ENCODE measurements at places on chromosomes 1 and 21. TPM values are rescaled to one million over a fixed set of nuclear protein-coding genes. Genes with fewer than 3 reads are reported as not detected.

Gene LGR6
- total RNA-seq, result 0.91 TPM

Gene TNNT2
- total RNA-seq, result not detected

Gene MTARC2
- total RNA-seq, result 4.1 TPM

Gene SMCP
- total RNA-seq, result not detected

Gene CFAP141
- not detected for total RNA-seq

Gene MARK1
- 14.6 TPM for total RNA-seq

Gene ETNK2
- total RNA-seq, result 12.1 TPM

Gene ZNF436
- total RNA-seq, result 9.2 TPM

Gene PLPP3
- 21.2 TPM for total RNA-seq

Gene SH3BGR
- total RNA-seq, result 2.3 TPM

Gene MLLT11
- total RNA-seq, result 63.9 TPM

Gene NUCKS1
- total RNA-seq, result 440 TPM

Gene CHI3L2
- total RNA-seq, result not detected

Gene CNIH3
- total RNA-seq, result 3.8 TPM

Gene TMEM51
- total RNA-seq, result 6.7 TPM

Gene SLC26A9
- total RNA-seq, result 0.16 TPM

Gene IPO9
- 124 TPM for total RNA-seq

Gene TMIGD3
- not detected for total RNA-seq

Gene PGLYRP3
- not detected for total RNA-seq

Gene SPRR2G
- not detected for total RNA-seq

Gene FCRLB
- total RNA-seq, result 0.40 TPM

Gene LCE2C
- not detected for total RNA-seq

Gene SDF4
- 93.8 TPM for total RNA-seq

Gene OPRD1
- 3.9 TPM for total RNA-seq

Gene ESPN
- 1.7 TPM for total RNA-seq

Gene RGS8
- 1.8 TPM for total RNA-seq

Gene DISP3
- total RNA-seq, result 6.8 TPM
